ENCODE measurements at places on chromosomes 6 and 20. TPM values are rescaled to one million over a fixed set of nuclear protein-coding genes. Genes with fewer than 3 reads are reported as not detected.

Gene TPBG
- polyA plus RNA-seq: 9.0 TPM

Gene PPP1R14C
- 0.30 TPM for polyA plus RNA-seq

Gene FAM83C
- polyA plus RNA-seq: not detected

Gene PTCRA
- polyA plus RNA-seq: not detected

Gene CALHM5
- 3.2 TPM for polyA plus RNA-seq

Gene RANBP9
- 24.8 TPM for polyA plus RNA-seq

Gene C4B
- 326 TPM for polyA plus RNA-seq

Gene ADTRP
- polyA plus RNA-seq: 0.37 TPM

Gene SLC17A4
- polyA plus RNA-seq: not detected

Gene SRMS
- polyA plus RNA-seq: not detected

Gene FAM184A
- polyA plus RNA-seq: 2.8 TPM
